NAMALWA (cell line): ENCODE measurements at places on chromosomes 4 and X.

DNA sequence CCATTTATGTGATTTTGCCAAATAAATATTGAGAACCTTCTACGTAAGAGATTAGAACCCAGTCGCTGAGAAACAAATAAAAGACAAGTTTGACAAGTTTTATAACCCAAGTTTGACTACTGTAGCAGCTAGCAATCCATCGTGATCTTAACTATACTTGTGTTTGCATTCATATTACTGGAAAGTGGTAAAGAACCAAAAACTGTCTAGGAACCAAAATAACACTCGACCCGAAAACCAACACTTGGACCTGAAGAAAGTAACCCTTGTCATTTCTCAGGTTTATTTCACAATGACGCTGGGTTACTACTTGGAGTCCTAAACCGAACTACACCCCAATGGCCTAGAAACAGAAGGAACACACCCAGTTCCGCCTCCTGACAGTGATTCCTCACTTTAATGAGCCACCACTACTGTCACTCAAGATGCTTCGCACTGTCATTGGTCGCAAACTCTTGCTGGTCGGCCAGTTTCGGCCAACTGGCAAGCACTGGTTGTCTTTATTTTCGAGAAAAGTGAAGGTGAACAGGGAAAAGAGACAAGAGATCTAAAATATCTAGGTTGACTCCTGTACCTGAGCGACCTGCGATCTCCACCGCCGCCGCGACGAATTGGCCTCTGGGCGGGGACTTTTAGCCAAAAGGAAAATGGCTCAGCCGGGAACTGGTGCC, 496 bp downstream of the FBXO8 start:
- DNase-seq: peak; percentile 98

GRCh38 chr4:101864660-101865059, 74.1 kb downstream of the BANK1 start:
- DNase-seq: no peak

GRCh38 chrX:9562851-9563250, 98.0 kb downstream of the TBL1X start:
- no peak for DNase-seq

- peak; percentile 23 for DNase-seq
Observed at GRCh38 chr4:7960790-7961655, 21.4 kb upstream of the AFAP1 start.

- no peak for DNase-seq
Observed at GRCh38 chrX:13859724-13860123, 42.8 kb upstream of the GPM6B start.

GRCh38 chr4:76968937-76969336, 19.4 kb downstream of the SEPTIN11 start:
- DNase-seq: no peak

GRCh38 chr4:159070742-159071141, 32.1 kb upstream of the RAPGEF2 start:
- DNase-seq: no peak

- DNase-seq: no peak
Observed at GRCh38 chrX:150202641-150203247, 160.4 kb upstream of the MAMLD1 start.

- DNase-seq: no peak
Observed at GRCh38 chrX:16479206-16479869, 170.6 kb upstream of the S100G start.

DNA sequence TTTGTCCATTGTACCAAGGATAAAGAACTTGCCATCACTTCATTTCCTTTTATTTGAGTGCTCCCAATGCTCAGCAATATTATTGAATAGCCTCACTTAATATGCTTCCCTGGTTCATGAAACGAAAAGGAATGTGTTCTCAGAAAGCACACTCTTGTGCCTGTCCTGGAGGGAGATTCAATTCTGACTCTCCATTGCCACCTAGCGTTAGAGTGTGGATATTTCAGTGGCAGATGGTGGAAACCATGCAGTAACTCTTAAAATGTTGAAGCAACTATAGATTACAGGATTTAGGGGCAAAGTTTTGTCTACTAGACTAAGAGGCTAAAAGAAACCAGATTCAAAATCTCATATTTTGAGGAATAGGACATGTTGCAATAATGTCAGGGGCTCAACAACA, 36.0 kb downstream of the GAB3 start:
- peak; percentile 72 for DNase-seq

GRCh38 chr4:92035666-92036065, 268.1 kb upstream of the GRID2 start:
- peak; percentile 13 for DNase-seq

- no peak for DNase-seq
Observed at GRCh38 chrX:44054863-44055601, 81.8 kb upstream of the NDP start.

DNA sequence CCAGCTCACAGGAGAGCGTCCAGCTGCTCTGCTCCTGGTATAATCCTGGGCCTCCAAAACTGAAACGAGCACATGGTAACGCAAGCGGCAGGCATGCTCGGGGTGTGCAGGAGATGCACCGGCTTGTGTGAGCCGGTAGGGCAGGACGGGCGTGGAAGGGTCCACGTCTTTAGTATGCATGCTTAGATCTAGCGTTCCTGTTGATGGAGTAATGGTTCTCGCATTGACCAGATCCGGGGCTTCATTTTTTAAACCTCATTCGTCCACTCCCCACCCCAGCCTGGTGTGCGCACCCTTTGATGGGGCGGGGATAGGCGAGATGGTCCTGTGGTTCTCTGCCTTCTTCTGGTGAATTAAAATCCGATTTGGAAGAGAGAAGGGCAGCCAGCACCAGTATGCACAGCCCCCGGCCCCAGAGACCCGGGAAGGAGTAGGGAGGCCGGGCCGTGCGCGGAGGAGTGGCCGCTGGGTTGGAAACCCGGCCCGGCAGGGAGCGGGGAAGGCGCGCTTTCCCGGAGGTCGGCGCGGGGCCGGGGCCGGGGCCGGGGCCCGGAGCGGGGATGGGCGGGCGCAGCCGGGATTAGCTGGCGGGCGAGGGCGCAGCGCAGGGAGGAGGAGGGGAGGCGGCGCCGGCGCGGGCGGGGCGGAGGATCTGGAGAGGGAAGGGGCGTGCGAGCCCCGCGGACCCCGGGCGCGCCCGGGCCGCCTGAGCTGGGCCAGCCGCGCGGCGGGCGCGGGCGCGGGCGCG, 39.9 kb downstream of the FAM149A start:
- DNase-seq: no peak

DNA sequence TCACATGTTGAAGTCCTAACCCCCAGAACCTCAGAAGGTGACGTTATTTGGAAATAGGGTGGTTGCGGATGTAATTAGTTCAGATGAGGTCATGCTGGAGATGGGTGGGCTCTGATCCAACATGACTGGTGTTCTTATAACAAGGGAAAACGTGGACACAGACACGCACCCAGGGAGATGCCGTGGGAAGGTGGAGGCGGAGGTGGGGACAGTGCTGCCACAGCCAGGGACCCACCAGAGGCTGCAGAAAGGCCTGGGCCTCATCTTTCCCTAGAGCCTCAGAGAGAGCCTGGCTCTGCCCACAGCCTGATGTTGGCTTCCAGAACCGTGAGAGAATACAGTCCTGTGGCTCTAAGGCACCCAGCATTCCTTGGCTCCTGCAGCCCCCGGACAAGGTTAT, 7.9 kb upstream of the HMX1 start:
- DNase-seq: no peak

GRCh38 chr4:121711263-121712000, 14.7 kb upstream of the ANXA5 start:
- DNase-seq: no peak

DNA sequence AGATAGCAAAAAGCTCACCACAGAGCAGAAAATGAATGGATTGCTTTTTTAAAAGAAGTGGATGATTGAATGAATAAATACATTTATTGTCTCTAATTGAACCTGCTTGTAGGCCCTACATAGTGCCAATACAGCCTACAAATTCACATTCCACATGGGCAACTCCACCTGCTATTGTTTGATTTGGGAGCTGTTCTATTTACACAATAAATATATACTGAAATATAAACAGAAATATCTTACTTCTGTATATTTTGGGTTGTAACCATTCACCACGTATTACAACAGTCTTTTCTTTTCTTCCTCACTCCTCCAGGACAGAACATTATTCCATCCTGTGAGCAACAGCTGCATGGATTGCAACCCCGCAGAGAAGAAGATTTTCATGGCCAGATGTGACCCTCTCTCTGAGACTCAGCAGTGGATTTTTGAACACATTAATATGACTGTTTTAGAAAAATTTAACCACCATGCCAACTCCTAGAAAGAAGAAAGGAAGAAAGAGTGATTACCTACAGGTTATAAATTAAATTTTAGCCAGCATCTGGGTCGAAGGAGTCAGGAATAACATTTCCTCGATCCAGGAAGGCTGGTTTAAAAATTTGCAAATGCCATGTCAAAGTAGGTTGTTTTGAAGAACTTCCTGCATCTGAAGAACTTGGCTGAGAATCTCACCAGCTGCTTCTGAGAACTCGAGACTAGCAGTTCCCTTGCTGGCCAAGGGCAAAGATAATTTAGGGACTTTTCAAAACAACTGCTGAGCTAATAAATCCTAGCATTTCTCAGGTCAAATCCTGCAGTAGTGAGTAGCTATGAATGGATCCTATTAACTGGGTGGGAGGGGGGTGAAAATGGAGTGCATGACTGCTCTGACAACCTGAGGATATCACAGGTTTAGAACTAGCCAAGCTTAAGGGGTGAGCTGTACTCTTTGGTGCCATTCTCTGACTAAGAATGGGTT, 128.7 kb upstream of the GALNT7 start:
- peak; percentile 47 for DNase-seq
